ENCODE measurements at places on chromosomes 3 and 15.

DNA sequence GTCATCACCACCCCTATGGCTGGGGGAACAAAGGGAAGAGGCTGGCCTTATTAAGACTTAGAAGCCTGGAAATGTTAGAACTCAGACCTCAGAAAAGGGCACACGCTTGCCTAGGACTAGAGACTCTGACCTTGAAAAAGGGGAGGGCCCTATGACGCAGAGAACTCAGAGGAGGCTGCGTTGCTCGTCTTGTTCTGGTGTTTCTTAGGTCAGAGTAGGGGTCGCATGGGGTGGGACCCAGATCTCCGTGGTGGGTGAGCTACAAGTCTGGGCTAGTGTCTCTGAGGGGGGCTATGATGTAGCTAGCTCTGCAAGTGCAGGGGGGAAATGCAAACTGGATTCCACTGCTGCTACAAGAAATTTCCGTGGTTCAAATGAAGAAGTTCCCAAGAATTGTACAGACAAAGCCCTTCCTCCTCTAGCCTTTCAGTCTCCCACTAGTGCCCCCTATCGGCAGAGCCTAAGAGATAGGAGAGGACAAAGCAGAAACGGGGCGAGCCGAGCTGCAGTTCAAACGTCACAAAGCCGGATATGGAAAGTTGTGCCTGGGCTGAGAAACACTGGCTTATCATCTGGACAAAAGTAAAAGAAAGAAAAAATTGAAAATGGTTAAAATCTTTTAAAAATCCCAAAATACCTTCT lies 392.9 kb upstream of the ROBO2 start:
- DNase-seq, result no peak

DNA sequence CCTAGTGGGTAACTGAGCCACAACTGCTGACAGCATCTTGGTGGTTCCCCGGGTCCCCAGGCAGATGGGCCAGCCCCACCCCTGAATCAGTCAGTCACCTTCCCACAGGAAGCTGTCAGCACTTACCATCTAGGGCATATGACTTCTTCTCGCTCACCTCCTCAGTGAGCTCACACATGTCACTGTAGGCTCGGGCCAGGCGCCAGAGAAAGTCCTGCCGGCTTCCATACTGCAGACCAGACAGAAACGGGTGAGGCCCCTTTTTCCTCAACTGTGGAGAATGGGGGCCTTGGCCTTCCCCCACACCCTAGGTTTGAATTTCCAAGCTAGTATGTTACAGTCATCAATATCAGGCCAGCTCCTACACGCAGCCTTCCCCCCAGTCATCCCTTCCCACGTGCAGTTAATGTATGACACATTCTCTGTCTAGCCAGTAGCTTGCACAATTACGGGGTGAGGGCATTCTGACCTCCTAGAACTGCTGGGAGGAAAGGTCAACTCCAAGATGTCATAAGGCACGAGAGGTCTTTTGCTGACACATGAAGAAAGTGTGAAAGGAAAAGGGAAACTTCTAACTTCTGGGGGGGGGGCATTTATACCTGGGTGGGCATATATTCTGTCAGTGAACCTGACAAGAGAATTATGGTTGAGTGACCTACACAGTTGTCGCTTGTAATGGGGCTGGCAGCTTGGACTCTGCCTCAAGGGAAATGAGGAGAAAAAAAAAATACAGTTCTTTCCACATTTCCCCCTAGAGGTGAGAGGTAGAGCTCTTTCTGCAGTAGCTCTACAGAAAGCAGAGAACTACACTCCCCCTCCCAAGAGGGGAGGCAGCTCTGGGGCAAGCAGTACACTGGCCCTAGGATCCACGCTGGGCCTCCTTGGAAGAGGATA lies 10.9 kb downstream of the RMDN3 start:
- peak; percentile 46 for DNase-seq

- DNase-seq, result no peak
Observed at GRCh38 chr3:1036207-1036826, 56.5 kb upstream of the CNTN6 start.

GRCh38 chr15:93274257-93274656 lies 185.2 kb upstream of the RGMA start:
- DNase-seq, result no peak

GRCh38 chr15:98751767-98752166 lies 103.4 kb downstream of the IGF1R start:
- no peak for DNase-seq

DNA sequence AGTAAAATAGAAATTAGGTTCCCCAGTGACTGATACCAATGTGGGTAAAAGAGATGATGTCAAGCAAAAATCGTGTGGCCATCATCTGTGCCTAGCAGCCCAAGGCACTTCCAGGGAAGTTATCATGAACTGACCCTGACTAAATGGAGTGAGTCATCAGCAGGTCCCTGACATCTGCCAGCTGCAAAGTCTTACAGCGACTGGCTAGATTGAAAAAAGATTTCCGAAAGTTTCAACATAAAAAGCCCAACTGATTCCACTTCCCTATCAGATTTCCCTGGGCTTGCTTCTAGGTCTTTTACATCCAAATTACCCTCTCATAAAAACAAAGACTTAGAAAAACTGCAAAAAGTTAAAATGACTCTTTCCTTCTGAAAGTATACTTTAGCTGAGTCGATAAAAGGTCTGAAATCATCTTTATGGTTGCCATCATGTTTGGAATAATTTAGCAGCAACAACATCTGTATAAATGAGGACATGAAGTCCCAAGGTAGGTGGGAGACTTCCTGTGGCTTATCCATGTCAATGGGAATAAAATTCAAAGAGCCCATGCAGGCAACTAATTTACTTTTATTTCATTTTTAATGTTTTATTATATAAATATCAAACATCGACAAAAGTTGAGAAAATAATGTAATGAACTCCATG lies 342.8 kb downstream of the ERC2 start:
- peak; percentile 59 for DNase-seq

- DNase-seq, result no peak
Observed at GRCh38 chr3:172707967-172708366, 2.9 kb downstream of the NCEH1 start.

DNA sequence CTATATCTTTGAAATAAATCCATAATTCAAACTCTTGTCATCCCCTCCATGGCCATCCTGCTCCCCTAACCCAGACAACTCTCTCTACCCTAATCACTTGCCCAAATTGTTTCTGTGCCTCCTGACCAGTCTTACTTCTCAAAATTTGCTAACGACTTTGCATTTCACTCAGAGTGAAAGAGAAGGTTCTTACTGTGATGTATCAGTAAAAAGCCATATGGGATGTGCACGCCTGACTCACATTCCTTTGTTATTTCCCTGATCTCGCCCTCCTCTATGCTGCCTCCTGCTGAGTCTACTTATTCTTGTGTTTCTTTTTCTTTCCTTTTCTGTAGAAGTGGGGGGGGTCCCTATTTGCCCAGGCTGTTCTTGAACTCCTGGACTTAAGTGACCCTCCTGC lies 487.2 kb upstream of the FRG2C start:
- DNase-seq, result no peak

DNA sequence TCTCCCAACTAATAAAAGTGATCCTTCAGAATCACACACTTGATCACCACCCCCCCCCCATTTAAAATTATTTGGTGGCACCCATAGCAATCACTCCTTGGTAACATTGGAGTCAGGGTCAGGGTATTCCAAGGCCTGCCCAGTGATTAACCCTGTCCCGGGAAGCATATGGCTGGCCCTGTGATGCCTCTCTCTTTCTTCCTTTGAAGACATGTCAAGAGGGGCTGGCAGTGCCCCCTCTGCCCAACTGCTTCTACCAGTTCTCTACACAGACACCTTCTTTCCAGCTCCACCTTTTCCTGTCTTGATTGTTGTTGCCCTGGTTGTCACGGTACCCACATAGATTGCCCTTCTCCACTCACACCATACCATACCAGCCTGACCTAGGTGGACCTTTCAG lies 30.9 kb upstream of the MANF start:
- peak; percentile 28 for DNase-seq

DNA sequence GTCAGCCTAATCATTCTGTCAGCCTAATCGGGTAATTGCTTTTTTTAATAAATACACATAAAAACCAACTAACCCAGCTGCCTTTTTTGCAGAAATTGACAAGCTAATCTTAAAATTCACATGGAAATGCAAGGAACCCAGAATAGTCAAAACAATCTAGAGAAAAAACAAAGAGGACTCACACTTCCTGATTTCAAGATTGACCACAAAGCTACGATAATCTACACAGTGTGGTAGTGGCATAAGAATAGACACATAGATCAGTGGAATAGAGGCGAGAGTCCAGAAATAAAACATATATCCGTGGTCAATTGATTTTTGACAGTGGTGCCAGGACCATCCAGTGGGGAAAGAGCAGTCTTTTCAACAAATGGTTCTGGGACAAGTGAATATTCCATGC lies 2.4 kb upstream of the C3orf20 start:
- DNase-seq, result no peak

GRCh38 chr3:192858849-192859585 lies 58.6 kb downstream of the MB21D2 start:
- no peak for DNase-seq

GRCh38 chr3:33402936-33403335 lies 37.3 kb downstream of the UBP1 start:
- no peak for DNase-seq

GRCh38 chr3:186953011-186953487 lies 22.7 kb downstream of the ST6GAL1 start:
- no peak for DNase-seq

DNA sequence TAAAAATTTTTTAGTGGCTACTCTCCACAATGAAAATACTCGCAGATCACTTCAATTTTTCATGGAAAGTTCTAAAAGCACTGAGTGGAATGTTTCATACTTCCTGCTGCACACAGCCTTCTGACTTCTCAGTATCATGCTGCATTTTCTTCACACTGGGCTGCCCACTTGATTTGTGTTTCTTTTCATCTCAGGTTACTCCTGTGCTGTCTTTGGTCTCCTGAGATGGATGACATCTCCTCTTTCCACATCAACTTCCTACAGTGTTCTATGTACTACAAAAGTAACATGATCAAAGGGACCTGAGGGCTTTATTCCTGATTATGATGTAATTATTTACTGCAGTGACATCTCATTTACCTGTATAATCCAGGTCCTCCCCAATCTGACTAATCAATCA lies 927.7 kb downstream of the ROBO2 start:
- no peak for DNase-seq

DNA sequence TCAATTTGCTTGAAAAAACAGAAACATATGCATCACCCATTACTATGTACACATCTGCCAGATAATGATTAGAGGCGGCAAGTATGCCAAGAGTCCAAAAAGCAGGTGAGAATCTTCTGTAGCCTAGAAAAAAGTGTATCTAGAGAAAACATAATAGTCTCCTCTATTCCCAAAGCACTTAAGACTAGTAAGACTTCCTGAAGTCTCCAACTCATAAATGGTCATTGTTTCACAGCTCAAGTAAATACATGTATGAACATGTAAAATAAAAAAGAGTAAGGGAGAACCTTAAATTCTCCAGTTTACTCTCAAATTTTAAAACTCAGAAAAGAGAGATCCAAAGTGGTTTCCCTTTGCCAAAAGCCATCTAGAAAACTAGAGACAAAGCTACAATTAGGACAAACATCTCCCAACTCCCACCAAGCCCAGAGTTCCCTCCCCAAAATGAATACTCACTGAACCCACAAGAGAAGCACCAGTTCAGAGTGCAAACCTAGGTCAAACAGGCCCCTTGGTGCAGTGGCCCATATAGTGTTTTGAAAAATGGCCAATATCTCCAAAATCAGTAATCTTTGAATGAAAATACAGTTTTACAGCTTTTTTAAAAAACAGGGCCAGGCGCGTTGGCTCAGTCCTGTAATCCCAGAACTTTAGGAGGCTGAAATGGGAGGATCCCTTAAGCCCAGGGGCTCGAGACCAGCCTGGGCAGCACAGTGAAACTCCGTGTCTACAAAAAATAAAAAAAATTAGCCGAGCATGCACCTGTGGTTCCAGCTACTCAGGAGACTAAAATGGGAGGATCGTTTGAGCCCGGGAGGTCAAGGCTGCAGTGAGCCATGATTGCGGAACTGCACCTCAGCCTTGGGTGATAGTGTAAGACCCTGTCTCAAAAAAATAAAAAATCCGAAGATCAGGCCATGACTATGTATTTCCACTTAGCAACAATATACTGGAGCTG lies 11.0 kb upstream of the MAP4 start:
- no peak for DNase-seq

DNA sequence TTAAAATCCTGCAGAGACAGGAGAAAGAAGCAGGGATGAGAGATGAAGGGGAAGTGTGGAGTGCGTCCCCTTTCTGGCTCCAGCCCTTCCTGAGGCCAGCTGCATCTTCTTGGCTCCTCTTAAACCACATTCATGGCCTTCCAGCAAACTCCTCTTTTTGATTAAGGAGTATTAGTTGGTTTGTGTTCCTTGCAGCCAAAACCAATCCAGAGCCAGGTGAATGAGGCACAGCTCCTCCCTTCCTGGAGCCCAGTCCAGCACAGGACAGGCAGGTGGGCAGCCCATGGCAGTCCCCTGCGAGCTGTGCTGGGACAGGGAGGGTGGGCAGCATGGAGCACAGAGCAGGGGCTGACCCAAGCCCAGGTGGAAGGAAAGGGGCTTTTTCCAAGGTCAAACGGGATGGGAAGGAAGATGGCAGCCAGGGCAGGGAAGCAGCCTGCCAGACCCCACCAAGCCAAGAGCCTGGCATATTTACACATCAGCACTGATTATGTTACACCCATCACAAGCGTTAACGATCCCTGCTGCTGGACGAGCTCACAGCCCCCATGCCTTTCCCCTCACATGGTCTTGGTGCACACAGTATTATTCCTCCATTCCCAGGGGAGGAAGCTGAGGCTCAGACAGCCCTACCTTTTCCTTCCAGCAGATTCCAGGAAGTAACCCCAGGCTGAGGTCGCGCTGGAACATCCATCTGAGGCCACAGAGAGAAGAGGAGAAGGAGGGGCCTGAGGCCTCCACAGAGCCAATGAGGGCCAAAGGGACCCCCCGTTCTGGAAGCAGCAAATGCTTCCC lies 175.6 kb downstream of the SMAD6 start:
- DNase-seq, result no peak

DNA sequence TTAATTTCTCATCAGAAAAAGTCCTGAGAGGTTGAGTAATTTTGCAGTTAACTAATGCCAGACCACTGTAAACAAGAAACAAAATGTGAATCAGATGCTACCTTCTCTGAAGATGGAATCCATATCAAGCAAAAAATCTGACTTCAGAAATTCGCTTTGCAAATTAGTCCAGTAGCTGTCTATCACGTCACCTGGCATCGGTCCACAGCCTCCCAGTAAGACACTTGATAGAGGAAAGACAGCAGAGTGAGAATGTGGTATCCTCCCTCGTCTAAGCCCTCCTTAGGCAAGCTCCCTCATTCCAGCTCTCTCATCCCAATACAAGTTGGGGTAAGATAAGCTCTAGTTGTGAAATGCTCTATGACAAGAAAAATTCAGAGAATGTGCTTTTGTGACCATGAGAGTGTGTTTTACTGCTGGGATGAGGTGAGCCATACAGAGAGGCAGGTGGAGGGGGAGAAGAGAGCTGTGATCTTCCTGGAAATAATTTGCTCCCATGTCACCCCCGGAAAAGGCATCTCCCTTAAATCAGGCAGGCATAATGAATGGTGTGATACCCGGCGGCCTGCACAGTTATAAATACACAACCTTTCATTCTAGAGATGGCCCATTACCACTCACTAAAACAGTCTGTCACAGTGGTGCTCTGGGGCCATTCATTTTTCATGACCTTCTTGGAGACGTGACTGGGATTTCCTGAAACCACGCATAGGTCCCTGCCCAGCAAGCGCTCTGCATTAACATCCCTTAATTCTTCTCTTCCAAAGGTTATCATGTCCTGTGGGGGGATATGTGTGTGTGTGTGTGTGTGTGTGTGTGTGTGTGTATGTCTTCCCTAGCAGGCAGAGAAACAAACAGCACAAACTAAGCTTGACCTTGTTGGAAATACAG lies 602.0 kb upstream of the KCNMB2 start:
- peak; percentile 78 for DNase-seq

GRCh38 chr15:44532689-44533088 lies 4.3 kb upstream of the EIF3J start:
- no peak for DNase-seq

GRCh38 chr3:65664446-65664845 lies 374.3 kb downstream of the MAGI1 start:
- DNase-seq, result no peak

Data from suprapubic skin (tissue), 4 donors.